ENCODE measurements at places on chromosomes 6 and 20. TPM values are rescaled to one million over a fixed set of nuclear protein-coding genes. Genes with fewer than 3 reads are reported as not detected.

- no peak overlapping the region for H3K27ac ChIP-seq
- H3K4me3 ChIP-seq, result no peak overlapping the region
- peaks cover 23% of the 10 kb centered on the region for H3K27me3 ChIP-seq
- no peaks in the 10 kb centered on the region for H3K36me3 ChIP-seq
Observed at GRCh38 chr6:90612313-90612680, 25.4 kb upstream of the MAP3K7 start.

GRCh38 chr6:41546475-41546865 is 289 bp downstream of the FOXP4 start:
- peak; percentile 50 for DNase-seq
- no peak overlapping the region for H3K27ac ChIP-seq
- H3K27me3 ChIP-seq, result peaks cover 60% of the 10 kb centered on the region
- H3K4me3 ChIP-seq, result peak overlapping the region; percentile 99

- H3K27me3 ChIP-seq, result no peaks in the 10 kb centered on the region
- peak overlapping the region; percentile 96 for H3K4me3 ChIP-seq
- peak overlapping the region; percentile 100 for H3K27ac ChIP-seq
- DNase-seq, result peak; percentile 46
- H3K36me3 ChIP-seq, result no peaks in the 10 kb centered on the region
- peaks cover 2% of the 10 kb centered on the region for H3K4me1 ChIP-seq
Observed at GRCh38 chr6:95576218-95576997, 927 bp upstream of the MANEA start.

GRCh38 chr20:55540013-55540412 is 465.3 kb downstream of the CBLN4 start:
- no peak overlapping the region for H3K27ac ChIP-seq
- H3K4me1 ChIP-seq, result no peaks in the 10 kb centered on the region
- H3K36me3 ChIP-seq, result no peaks in the 10 kb centered on the region
- DNase-seq, result no peak
- H3K4me3 ChIP-seq, result no peak overlapping the region

- H3K4me3 ChIP-seq, result no peak overlapping the region
- no peaks in the 10 kb centered on the region for H3K36me3 ChIP-seq
- no peak for DNase-seq
- no peaks in the 10 kb centered on the region for H3K4me1 ChIP-seq
Observed at GRCh38 chr20:17771206-17772004, 71.6 kb downstream of the BANF2 start.

DNA sequence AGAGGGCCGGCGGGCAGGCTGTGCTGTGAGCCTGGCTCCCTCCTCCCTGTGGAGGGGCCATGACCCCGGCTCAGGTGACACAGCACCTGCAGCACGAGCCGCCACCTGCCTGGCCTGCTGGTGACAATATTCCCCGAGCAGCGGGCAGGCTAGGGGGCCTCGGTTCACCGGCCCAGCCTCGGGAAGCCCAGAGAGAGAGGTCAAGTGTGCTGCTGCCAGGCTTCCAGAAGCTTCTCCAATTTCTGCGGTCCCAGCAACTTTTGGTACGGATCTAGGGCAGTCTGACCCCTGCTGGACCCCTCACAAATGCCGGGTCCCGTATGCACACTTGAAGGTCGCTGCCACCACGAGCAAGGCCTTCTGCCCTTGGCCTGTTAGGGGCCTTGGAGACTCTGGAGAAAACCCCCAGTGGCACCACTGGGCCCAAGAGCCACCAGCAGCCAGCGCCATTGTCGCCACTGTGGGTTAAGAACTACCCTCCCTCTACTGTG is 38.6 kb upstream of the NOL4L start:
- no peak overlapping the region for H3K27ac ChIP-seq
- no peak overlapping the region for H3K4me3 ChIP-seq
- no peaks in the 10 kb centered on the region for H3K36me3 ChIP-seq
- DNase-seq, result no peak
- peaks cover 24% of the 10 kb centered on the region for H3K27me3 ChIP-seq

DNA sequence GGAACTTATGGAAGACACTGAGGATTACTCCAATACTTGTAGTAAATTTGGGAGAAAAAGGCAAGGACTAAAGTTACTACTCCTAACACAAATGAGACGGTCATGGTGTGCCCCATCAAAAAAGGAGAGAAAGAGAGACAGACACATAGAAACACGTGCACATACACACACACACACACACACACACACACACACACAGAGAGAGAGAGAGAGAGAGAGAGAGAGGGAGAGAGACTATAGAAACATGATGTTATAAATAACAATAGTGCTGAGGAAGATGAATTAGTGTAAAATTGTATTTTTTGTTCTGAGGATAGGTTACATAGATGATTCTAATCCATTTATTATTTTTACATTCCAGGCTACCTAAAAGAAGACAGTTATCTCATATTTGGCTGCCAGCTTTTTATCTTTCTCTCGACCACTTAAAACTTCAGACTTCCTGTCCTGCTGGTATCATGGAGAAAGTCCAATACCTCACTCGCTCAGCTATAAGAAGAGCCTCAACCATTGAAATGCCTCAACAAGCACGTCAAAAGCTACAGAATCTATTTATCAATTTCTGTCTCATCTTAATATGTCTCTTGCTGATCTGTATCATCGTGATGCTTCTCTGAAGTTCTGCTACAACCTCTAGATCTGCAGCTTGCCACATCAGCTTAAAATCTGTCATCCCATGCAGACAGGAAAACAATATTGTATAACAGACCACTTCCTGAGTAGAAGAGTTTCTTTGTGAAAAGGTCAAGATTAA is 10.5 kb downstream of the PLN start:
- H3K4me3 ChIP-seq, result no peak overlapping the region
- peaks cover 3% of the 10 kb centered on the region for H3K36me3 ChIP-seq
- H3K27me3 ChIP-seq, result no peaks in the 10 kb centered on the region
- peak overlapping the region; percentile 62 for H3K27ac ChIP-seq
- H3K4me1 ChIP-seq, result peaks cover 10% of the 10 kb centered on the region

DNA sequence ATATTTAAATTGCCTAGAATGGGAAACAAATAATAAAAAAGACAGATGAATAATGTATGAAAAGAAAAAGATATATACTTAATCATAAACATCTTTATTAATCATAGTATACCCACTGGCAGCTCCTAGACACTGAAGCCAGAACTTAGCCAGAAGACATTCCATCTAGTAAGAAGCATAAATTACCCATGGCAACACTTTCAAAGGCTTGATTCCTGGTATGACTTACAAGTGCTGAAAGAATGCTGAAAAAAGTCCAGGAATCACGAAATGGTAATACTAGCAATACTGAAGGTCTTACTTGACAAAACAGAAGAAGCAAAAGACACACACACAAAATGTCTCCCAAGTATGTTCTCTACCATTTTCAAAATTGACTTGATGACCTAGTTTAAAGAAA is 38.0 kb downstream of the RWDD2A start:
- DNase-seq, result no peak
- no peaks in the 10 kb centered on the region for H3K4me1 ChIP-seq
- no peak overlapping the region for H3K27ac ChIP-seq
- no peaks in the 10 kb centered on the region for H3K36me3 ChIP-seq
- no peaks in the 10 kb centered on the region for H3K27me3 ChIP-seq

GRCh38 chr20:58389324-58389967 is 417 bp downstream of the VAPB start:
- no peaks in the 10 kb centered on the region for H3K27me3 ChIP-seq
- H3K4me3 ChIP-seq, result peak overlapping the region; percentile 84
- H3K4me1 ChIP-seq, result peaks cover 13% of the 10 kb centered on the region
- DNase-seq, result no peak
- H3K27ac ChIP-seq, result peak overlapping the region; percentile 89

GRCh38 chr6:6591778-6592465 is 3.4 kb downstream of the LY86 start:
- H3K27me3 ChIP-seq, result no peaks in the 10 kb centered on the region
- no peaks in the 10 kb centered on the region for H3K36me3 ChIP-seq
- H3K4me1 ChIP-seq, result peaks cover 26% of the 10 kb centered on the region
- DNase-seq, result no peak
- peak overlapping the region; percentile 75 for H3K27ac ChIP-seq

- no peak overlapping the region for H3K4me3 ChIP-seq
- H3K27ac ChIP-seq, result no peak overlapping the region
- H3K36me3 ChIP-seq, result no peaks in the 10 kb centered on the region
- H3K27me3 ChIP-seq, result no peaks in the 10 kb centered on the region
- no peak for DNase-seq
- H3K4me1 ChIP-seq, result no peaks in the 10 kb centered on the region
Observed at GRCh38 chr6:36822506-36823269, 16.6 kb downstream of the CPNE5 start.

GRCh38 chr20:46339037-46339436 is 30.7 kb upstream of the CDH22 start:
- H3K27ac ChIP-seq, result no peak overlapping the region
- peaks cover 9% of the 10 kb centered on the region for H3K27me3 ChIP-seq
- no peak for DNase-seq
- H3K36me3 ChIP-seq, result no peaks in the 10 kb centered on the region
- peaks cover 5% of the 10 kb centered on the region for H3K4me1 ChIP-seq
- no peak overlapping the region for H3K4me3 ChIP-seq

DNA sequence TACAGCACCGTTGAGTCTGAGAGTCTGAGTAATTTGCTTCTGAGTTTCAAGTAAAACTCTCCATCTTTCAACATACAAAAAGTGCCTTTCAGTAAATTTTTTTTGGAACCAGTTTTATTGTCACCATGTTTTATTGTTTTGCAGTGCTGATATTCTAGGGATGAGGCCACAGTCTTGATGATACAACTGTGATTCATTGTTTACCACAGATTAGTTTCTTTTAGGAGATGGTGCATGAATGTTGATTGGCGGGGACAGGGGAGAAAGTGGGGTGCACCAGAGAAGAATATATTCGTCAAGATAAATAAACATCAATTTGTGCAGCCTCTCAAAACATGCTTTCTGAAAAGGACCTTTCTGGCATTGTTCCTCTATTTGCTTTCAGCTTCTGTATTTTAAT is 109.0 kb downstream of the MCHR2 start:
- H3K27me3 ChIP-seq, result no peaks in the 10 kb centered on the region
- no peak overlapping the region for H3K27ac ChIP-seq
- no peaks in the 10 kb centered on the region for H3K4me1 ChIP-seq

GRCh38 chr6:38570750-38571149 is 69.0 kb downstream of the BTBD9 start:
- DNase-seq, result peak; percentile 10
- H3K4me1 ChIP-seq, result peaks cover 4% of the 10 kb centered on the region
- no peaks in the 10 kb centered on the region for H3K27me3 ChIP-seq
- H3K27ac ChIP-seq, result no peak overlapping the region
- H3K4me3 ChIP-seq, result no peak overlapping the region

DNA sequence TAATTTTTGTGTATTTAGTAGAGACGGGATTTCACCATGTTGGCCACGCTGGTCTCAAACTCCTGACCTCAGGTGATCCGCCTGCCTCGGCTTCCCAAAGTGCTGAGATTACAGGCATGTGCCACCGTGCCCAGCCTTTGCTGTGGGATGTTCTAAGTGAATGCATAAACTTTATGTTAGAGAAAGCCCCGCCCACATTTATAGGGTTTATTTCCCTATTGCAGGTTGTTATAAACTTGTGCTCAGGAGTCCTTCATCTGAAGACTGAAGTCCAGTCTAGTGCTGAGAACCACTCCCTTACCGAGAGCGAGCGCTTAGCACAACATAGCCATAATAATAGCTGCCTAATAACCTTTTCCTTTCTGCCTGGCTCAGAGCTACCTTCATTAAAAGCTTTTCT is 75.4 kb upstream of the ZNF217 start:
- no peaks in the 10 kb centered on the region for H3K36me3 ChIP-seq
- H3K4me1 ChIP-seq, result no peaks in the 10 kb centered on the region
- no peak overlapping the region for H3K27ac ChIP-seq
- no peak overlapping the region for H3K4me3 ChIP-seq

DNA sequence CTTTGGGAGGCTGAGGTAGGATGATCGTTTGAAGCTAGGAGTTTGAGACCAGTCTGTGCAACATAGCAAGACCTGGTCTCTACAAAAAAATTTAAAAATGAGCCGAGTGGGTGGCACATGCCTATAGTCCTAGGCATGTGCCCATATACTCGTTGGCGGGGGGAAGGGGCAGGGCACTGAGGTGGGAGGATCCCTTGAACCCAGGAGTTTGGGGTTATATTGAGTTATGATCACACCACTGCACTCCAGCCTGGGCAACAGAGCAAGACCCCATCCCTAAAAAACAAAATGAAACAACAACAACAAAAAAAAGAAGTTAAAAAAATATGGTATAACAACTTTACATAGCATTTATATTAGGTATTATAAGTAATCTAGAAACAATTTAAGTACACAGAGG is 47.8 kb downstream of the LHFPL5 start:
- H3K27me3 ChIP-seq, result no peaks in the 10 kb centered on the region
- peaks cover 10% of the 10 kb centered on the region for H3K36me3 ChIP-seq
- no peak overlapping the region for H3K4me3 ChIP-seq
- no peaks in the 10 kb centered on the region for H3K4me1 ChIP-seq
- H3K27ac ChIP-seq, result no peak overlapping the region

DNA sequence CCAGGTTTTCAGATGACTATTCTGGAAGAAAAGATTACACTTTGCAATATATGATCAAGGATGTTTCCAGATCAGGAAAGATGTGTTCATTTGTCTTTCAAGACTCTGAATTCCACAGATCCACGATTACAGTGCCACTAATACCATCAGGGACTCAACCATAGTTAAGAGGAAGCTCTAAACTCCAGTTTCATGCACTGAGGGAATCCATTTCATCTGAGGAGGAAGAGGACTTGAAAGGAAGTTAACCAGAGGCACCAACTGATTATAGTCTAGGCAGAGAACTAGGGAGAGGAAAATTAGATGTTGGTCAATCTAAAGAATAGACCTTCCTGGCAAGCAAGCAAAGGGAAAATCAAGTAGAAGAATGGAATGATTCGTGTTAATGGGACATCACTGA is 218.3 kb upstream of the PRDM1 start:
- no peaks in the 10 kb centered on the region for H3K27me3 ChIP-seq
- H3K27ac ChIP-seq, result no peak overlapping the region
- H3K4me3 ChIP-seq, result no peak overlapping the region
- no peaks in the 10 kb centered on the region for H3K4me1 ChIP-seq
- no peaks in the 10 kb centered on the region for H3K36me3 ChIP-seq
- DNase-seq, result no peak

GRCh38 chr6:41649596-41649995 is 11.3 kb downstream of the MDFI start:
- H3K36me3 ChIP-seq, result no peaks in the 10 kb centered on the region
- H3K4me3 ChIP-seq, result no peak overlapping the region
- H3K27me3 ChIP-seq, result peaks cover 16% of the 10 kb centered on the region
- peaks cover 5% of the 10 kb centered on the region for H3K4me1 ChIP-seq
- H3K27ac ChIP-seq, result no peak overlapping the region

DNA sequence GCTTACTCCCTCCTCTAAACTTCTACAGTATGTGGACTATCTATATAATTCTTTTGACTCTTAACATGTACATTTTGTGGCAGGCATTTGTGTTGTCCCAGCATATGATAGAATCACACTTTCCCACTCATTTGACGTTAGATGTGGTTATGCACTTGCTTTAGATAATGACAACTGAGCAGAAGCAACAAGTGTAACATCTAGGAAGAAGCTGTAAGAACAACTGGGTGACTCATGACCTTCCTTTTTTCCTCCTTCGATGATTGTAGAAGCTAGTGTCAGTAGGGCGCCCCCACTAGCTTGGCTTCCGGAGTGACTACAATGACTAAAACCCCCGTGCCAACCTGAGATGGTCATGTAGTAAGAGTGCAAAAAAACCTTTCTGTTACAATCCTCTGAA is 74.6 kb upstream of the CEP85L start:
- H3K27me3 ChIP-seq, result no peaks in the 10 kb centered on the region
- H3K4me1 ChIP-seq, result peaks cover 8% of the 10 kb centered on the region
- peak; percentile 53 for DNase-seq
- no peak overlapping the region for H3K4me3 ChIP-seq
- H3K27ac ChIP-seq, result no peak overlapping the region

Gene SIRPB1
- total RNA-seq, result 0.90 TPM

Gene OVOL2
- 0.94 TPM for total RNA-seq

Gene SIRPA
- 3.0 TPM for total RNA-seq

Gene VARS1
- total RNA-seq, result 16.6 TPM

Gene B4GALT5
- total RNA-seq, result 6.8 TPM

Gene NR2E1
- 0.05 TPM for total RNA-seq

Gene RIPPLY2
- total RNA-seq, result 0.28 TPM

Gene PRR18
- 0.05 TPM for total RNA-seq

Gene NMBR
- not detected for total RNA-seq

Gene RALY
- 90.2 TPM for total RNA-seq

Gene MYCT1
- 3.5 TPM for total RNA-seq

All from thymus (tissue), 14 donors.